Fibroblast of the conjunctiva (primary cell): ENCODE measurements at places on chromosomes 4 and X.

- DNase-seq = no peak
These were observed 264.6 kb downstream of the SNCA start for GRCh38 chr4:89572224-89572858.

DNA sequence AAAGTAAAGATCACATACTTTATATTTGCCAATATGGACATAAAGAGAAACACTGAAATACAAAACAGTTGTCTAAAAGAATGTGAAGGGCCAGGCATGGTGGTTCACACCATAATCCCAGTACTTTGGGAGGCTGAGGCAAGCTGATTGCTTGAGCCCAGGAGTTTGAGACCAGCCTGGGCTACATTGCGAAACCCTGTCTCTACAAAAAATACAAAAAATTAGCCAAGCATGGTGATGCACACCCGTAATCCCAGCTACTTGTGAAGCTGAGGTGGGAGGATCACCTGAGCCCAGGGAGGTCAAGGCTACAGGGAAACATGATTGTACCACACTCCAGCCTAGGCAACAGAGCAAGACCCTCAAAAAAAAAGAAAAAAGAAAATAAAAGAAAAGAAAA is 11.8 kb downstream of the RBM47 start:
- DNase-seq = no peak

- peak; percentile 55 for DNase-seq
These were observed 62.9 kb downstream of the ANAPC4 start for GRCh38 chr4:25439918-25440477.

DNA sequence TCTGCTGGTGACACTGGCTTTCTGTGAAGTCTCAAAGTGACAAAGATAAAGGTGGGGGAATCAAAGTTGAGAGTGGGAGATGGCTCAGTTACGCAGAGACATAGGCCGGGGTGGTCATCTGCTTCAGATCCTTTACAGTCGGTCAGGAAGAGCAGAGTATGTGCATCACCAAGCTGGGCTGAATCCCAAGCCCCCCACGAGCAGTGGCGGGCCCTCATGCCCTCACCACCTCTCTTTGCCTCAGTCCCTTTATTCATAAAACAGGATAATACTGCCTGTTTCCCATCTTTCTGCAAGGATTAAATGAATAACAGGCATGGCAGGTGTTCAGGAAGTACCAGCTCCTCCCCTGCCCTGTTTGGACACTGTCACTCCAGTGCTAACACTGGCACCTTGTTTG is 135.6 kb downstream of the EVC2 start:
- DNase-seq = no peak

DNA sequence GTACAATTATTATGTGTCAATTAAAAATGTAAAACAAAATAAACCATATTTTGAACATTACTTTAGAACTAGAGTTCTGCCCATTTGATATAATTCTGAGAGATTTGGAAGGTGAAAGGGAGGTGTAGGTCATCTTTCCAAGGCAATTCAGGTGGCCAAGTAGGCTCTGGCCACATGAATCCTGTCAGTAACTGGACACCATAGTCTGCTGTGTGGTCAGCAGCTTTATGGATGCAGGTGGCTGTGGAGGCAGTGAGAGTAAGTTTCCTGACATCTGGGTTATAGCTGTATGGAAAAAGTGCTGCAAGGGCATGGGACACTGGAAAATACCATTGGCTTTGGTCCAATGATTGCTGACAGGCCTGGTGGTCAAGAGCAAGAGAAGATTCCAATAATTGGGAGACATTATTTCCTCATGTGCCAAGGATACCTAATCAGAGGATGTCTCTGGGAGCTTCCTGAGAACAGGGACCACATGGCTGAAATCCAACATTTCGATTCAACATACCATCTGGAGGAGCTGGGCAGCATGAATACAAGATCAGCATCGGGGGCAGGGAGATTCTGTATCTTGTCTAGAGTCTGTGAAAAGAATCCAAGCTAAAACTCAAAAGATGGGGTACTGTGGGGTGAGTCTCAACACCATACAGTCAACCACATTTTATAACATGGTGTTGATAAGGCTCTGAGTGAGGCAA is 523.1 kb downstream of the MID1IP1 start:
- DNase-seq = no peak

DNA sequence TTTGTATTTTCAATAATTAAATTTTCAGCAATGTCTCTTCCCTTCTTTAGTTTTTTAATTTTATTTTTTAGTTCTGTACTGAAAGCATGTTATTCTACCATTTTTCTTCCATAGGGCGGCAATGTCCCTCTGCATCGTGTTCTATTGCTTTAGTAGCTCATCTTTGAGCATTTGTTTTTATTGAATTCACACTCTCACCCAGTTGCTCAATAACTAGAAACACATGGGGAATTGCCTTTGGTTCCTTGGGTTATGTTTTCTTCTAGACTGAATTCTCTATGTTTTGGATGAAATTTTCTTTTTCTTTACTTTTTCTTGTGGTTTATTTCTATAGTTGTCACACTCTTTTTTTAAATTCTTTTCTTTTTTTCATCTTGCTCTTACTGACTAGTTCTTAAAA is 233.8 kb upstream of the LDB2 start:
- peak; percentile 43 for DNase-seq

DNA sequence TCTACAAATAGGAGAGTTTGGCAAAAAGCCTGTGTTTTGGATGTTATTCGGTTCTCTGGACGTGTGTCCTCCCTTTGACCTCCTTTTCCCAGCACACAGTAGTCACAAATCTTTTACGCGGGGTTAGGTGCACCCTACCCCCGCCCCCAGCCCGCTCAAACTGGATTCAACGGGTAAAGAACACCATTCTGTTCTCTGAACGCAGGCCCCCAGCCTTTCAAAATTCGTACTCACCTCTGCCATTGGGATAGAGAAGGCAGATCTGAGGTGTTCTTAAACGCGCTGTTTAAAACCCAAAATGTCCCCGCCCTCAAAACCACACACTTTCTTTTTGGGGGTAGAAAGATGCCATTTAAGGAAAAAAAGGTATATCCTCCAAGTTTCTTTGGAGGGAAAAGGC is 2.7 kb downstream of the LEF1 start:
- DNase-seq = no peak

GRCh38 chr4:82284858-82285805 is 88.7 kb downstream of the HNRNPD start:
- DNase-seq = peak; percentile 98

- DNase-seq = no peak
These were observed 23.0 kb upstream of the OTUD4 start for GRCh38 chr4:145203410-145203809.

GRCh38 chr4:87521757-87522374 is 7.3 kb downstream of the SPARCL1 start:
- no peak for DNase-seq
